PC-3 (cell line): ENCODE measurements at places on chromosomes 2 and 18. TPM values are rescaled to one million over a fixed set of nuclear protein-coding genes. Genes with fewer than 3 reads are reported as not detected.

GRCh38 chr2:180523621-180524340, 456.6 kb upstream of the UBE2E3 start:
- DNase-seq = peak; percentile 94

DNA sequence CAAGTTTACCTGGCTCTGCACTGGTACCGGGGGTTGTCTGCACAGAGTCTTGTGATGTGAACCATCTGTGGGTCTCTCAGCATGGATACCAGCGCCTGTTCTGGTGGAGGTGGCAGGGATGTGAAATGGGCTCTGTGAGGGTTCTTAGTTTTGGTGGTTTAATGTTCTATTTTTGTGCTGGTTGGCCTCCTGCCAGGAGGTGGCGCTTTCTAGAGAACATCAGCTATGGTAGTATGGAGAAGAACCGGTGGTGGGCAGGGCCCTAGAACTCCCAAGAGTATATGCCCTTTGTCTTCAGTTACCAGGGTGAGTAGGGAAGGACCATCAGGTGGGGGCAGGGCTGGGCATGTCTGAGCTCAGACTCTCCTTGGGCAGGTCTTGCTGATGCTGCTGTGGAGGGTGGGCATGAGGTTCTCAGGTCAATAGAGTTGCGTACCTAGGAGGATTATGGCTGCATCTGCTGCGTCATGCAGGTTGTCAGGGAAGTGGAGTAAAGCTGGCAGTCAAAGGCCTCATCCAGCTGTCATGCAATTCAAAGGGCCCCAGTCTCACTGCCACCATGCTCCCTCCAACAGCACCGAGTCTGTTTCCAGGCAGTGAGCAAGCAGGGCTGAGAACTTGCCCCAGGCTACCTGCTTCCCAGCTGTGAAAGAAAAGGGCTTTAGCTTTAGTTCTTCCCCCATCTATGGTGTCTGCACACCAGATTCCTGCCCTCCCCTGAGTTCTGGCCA, 278.0 kb downstream of the METTL4 start:
- no peak for DNase-seq

- DNase-seq = no peak
These were observed 74.6 kb downstream of the PDE11A start for GRCh38 chr2:177998006-177998405.

- DNase-seq = no peak
These were observed 401.6 kb downstream of the GPD2 start for GRCh38 chr2:156837635-156838370.

Gene ABCB11
- total RNA-seq = 0.11 and 0.29 TPM in 2 replicates
